ENCODE measurements at places on chromosomes 3 and 15.

DNA sequence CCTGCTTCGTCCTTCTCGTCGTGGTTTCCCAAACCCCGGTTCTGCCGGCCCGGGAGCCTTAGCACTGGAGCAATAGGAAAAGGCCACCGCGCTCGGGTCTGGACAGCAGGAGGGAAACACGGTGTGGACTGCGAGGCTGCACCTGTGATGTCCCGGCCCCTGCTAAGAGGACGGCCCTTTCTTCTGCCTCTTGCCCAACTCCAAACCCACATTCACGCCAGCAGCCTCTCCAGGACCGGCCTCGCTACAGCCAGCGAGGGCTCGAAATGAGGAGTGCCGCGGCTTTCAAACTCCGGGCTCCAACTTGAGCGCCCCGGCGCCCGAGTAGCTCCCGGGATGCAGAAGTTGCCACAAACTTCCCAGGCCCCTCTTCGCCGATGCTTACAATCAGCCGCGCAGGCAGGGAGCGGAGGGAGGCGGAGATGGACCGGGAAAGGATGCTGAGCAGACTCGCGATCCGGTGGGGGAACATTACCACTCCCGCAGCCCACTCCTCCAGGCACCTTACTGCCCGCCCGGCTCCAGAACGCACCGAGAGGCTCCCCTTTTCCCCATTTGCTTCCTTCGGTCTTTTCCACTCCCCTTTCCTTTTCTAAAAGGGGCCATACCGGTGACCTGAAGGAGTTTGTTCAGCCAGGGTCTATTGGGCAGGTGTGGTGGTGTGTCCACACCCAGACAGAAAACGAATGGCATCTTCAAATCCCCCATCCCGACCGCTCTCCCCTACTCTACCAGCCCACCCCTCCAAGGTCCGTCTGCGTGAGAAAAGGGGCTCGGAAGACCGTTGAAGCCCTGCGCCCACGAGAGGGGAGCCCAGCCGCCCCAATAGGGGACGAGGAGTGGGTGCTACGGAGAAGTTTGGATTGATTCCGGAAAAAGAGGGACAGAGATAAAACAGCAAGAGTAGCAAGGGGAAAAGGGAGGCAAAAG is 18.8 kb upstream of the SATB1 start:
- DNase-seq = no peak

GRCh38 chr3:160953686-160954085 is 151.5 kb downstream of the B3GALNT1 start:
- DNase-seq = no peak

DNA sequence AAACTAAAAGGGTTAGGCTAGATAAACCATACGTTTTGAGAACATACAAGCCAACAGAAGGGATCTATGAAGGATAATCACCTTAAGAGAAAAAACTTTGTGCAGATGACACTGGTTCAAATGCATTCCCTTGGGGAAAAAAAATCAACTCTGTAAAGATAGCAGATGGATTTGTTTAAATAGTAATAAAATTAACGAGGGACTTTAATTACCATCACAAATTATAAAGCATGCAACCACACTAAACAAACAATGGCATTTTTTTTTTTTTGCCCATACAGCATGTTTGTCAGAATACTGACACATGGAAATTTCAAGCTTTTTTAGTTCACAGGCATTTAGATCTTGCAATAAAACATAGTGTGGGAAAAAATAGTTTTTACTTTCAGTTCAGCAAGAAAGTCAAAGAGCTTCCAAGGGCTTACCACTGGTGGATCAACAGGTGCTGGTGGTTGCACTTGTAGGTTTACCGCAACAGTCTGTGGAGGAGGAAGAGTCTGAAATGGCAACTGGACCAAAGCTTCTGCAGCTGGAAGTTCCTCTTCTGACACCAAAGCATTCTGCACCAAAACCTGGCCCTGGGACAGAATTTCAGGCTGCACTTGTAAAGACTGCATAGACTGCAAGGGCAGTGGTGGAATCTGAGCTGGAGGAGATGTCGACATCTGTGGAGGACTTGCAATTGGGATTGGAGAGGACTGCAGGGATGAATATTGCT is 53.1 kb downstream of the PHC3 start:
- no peak for DNase-seq

DNA sequence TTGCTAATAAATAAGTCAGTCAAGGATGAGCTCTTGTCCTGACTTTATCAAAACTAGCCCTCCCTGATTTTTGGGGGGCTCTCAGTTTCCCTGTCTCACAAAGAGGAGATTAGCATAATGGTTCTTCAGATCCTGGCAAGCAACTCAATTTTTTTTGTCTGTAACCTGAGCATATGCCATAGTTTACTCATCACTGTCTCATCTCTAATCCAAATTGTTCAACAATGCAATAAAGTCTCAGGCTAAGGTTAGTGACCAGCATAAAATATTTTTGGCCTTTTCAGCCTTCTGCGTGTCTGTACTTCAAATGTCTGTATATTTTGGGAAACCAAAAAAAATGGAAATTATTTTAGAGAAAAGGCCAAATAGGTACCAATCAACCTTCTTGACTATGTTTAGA is 465.6 kb upstream of the TPRG1 start:
- no peak for DNase-seq

GRCh38 chr15:71256934-71257664 is 141.8 kb downstream of the THSD4 start:
- DNase-seq = no peak

DNA sequence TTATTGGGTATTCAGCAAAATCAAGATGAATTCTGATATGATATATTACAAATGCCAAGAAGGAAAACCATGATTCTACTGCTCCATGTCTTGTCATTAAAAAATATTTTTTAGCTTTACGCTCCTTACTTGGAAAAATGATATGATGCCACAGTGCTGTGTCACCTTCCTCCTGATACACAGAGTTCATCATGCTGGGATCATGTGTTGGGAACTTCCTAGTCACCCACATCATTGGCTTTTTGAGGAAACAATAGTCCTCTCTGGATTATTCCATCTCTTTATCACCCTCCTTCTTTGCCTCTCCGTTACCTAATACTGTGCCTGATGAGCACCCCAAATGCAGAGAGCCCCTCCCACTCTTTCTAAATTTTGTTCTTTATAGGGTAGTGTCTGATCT is 94.3 kb upstream of the PFN2 start:
- DNase-seq = no peak

Data from NK-92 treated with Interleukin-12 subunit alpha and Interleukin-12 subunit beta, amount 100 ng/mL, for 24 hours (cell line).